ENCODE measurements at places on chromosomes 16 and 17.

DNA sequence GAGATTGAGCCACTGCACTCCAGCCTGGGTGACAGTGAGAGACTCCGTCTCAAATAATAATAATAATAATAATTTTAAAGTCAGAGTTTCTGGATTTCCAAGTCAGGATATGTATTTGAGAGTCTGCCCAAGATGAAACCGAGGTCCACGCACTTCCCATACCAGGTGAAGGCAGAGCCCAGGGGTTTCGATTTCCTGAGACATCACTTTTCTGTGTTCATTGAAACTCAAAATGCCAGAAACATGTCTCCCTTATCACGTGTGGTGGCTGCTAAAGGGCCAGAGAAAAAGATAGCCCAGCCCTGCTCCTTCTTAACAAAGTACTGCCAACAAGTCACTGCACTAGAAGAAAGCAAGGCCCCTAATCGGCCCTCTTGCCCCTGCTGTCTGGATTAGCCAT, 9.8 kb upstream of the RNF157 start:
- no peak for DNase-seq

DNA sequence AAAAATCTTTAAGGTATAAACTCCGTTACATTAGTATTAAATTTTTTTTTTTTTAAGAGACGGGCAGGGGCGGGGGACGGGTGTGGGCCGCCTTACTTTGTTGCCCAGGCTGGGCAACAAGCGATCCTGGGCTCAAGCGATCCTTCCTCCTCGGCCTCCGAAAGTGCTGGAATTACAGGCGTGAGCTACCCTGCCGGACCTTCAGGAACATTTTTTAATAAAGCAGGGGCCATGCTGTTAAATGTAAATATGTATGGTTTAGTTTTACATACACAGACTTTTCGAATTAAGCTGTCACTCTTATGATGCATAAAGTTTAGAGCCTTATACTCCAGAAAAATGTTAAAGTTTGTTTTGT, 2.4 kb downstream of the PPM1D start:
- DNase-seq = no peak

- DNase-seq = no peak
Observed at GRCh38 chr16:870856-871561, 70.5 kb upstream of the GNG13 start.

DNA sequence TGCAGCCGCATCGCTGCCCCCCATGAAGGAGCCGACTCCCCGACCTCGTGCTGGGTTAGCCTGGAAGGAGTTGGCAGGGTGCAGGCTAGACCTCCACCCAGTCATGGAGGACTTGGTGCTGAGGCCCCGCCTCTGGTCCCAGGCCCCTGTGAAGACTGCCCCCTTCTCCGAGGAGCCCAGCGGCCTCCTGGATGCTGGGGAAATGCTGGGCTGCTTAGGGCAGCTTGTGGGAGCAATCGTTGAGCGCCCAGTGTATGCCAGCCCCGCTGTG, 1.8 kb downstream of the SSTR5 start:
- no peak for DNase-seq

GRCh38 chr17:40608061-40608581, 39.5 kb downstream of the SMARCE1 start:
- no peak for DNase-seq

DNA sequence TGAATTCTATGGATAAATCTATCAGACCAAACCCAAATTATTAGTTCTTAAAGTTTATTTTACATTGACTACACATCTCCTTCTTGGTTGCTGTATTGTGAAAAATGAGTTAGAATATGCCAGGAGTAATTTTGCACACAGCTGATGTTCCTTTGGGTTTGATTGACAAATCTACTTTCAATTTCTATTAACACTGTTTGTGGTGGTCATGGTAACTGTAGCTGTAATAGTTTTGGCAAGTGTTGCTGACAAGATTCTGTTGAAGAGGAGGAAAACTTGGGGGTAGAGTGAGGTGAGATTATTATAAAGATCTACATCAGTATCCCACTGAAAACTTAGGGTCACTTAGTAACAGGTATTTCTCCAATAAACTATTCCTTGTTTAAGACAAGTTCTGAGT, 30.3 kb downstream of the MRTFB start:
- no peak for DNase-seq

DNA sequence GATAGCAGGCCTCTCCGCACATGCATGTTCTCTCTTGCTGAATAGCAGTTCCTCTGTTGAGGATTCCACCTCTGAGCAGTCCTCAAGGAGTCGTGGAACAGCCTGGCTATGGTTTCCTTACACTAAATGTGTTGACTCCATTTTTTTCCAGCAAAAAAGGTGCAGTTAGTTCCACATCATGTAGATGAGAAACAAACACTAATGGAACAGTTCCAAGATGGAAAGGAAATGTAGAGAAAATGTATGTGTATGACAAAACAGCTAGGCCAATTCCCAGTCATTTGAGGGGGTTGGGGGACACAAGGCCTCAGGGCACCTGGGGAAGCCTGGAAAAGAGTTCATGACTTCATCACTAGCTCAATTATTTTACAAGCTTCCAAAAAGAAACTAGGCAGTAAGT, 90.0 kb downstream of the CFDP1 start:
- DNase-seq = no peak

GRCh38 chr16:72997141-72997542, 50.8 kb downstream of the ZFHX3 start:
- DNase-seq = no peak

DNA sequence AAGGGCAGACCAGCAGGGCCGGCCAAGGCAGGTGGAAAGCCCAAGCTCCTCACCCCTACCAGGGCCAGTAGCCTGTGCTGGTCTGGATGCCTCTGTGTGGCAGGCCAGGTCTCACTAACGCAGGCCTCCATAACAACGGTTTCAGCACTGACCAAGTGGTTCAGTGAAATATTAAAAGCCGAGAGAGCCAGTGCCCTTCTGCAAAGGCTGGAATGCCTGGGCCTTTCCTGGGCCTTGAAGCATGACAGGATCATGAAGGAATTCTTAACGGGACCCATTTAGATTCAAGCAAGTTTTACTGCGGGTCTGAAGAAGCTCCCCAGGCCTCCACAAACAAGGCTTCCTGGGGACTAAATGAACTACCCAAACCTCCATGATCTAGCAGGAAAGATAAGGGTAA, 16.3 kb downstream of the ADAD2 start:
- DNase-seq = no peak

- DNase-seq = no peak
Observed at GRCh38 chr16:79593074-79593531, 7.4 kb downstream of the MAF start.
